ENCODE measurements at places on chromosomes 12 and 14.

GRCh38 chr12:23493672-23494071 lies 455.8 kb downstream of the SOX5 start:
- DNase-seq, result no peak

DNA sequence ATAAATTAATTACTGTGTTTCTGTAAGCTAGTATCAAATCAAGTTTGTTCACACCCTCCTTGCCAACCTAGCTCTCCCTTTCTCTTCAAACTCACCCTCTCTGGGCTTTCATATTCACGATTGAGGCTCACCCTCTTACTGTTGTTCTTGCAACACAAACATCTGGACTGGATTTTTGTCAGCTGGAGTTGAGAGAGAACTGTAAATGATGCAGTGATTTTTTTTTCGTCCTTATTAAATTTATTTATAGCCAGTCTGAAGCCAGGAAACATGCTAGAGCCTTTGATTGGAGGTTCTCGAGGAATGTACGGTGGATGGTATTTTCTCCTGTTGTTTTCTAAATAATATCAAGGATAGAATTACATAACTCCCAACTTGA lies 485.1 kb downstream of the ZFP36L1 start:
- DNase-seq, result no peak

GRCh38 chr12:4643747-4644146 lies 5.1 kb downstream of the AKAP3 start:
- no peak for DNase-seq

DNA sequence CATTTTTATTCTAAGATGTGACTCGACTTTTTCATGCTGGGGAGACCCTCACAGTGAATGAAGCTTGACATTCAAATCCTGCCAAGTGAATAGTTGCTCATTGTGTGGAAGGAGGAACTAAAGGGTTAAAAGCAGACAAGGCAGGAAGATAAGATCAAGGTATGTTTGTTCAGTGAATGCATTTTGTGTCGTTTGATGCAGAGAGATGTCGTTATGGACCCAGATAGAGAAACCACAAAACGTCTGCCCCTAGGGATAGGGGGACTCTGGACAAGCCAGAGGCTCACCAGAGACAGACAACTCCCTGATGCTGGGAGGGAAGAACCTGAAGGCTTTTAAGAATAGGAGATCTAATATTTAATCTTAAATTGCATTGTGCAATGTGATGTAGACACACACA lies 72.5 kb upstream of the MYL2 start:
- DNase-seq, result no peak

DNA sequence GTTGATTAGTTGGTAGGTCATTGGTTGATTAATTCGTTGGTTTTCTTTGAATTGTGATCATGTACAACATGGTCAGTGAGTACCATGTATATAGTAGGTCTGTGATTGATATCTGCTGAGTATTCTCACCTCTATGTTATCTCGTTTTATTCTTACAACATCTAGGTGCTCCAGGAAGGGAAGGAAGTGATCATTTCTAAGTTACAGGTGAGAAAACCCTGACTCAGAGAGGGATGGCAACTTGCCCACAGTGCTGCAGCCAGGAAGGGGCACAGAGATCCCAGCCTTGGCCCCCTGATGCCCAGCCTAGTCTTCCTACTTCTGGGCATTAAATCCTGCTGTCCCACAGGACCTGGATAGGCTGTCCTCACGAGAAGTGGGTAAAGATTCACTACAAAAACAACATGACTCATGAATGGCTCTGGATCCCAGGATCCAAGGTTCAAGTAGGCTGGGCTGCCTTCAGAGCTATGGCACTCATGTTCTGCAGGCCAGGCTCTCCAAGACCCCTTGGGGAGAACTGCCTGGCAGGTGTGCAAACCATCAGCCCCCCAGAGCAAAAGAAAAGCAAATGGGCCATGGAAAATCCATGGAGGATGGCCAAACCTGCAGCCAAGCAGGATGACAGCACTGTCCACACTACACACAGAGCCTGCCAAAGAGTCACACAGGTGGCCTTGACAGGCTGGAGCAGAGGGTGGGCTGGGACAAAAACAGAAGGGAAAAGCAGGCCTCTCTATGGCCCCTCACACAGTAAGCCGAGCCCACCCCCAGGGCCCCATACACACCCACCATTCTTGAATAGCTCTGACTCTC lies 146.2 kb downstream of the BCL11B start:
- DNase-seq, result no peak

All from activated T-helper 2 cell treated with anti-CD3 and anti-CD28 coated beads, Interferon-gamma antibody, Interleukin-2, Interleukin-4, amounts not matched to agents 10 μg/mL and 5 μg/mL and 100 μg/mL, durations not matched to agents 14 hours and 24 hours and 36 hours (primary cell).